Stimulated activated CD4-positive, alpha-beta T cell treated with anti-CD3 and anti-CD28 coated beads, Interleukin-4, amount 100 ng/mL, for 48 hours (primary cell): ENCODE measurements at places on chromosomes 4 and X.

DNA sequence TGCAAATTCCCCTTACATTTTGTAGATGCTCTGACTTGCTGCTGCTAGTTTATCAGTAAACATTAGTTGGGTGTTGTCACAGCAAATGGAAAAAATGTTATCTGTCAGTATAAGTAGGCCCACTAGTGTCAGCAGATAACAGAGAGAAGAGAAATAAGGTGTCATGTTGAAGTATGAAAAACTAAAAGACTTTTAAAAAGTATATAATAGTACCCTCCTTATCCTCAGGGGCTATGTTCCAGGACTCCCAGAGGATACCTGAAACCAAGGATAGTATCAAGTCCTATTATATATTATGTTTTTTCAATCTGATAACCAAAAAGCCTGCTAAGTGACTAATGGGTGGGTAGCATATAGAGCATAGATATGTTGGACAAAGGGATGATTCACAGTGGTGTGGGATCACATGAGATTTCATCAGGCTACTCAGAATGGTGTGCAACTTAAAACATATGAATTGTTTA lies 11.6 kb upstream of the BMP2K start:
- no peak for DNase-seq

DNA sequence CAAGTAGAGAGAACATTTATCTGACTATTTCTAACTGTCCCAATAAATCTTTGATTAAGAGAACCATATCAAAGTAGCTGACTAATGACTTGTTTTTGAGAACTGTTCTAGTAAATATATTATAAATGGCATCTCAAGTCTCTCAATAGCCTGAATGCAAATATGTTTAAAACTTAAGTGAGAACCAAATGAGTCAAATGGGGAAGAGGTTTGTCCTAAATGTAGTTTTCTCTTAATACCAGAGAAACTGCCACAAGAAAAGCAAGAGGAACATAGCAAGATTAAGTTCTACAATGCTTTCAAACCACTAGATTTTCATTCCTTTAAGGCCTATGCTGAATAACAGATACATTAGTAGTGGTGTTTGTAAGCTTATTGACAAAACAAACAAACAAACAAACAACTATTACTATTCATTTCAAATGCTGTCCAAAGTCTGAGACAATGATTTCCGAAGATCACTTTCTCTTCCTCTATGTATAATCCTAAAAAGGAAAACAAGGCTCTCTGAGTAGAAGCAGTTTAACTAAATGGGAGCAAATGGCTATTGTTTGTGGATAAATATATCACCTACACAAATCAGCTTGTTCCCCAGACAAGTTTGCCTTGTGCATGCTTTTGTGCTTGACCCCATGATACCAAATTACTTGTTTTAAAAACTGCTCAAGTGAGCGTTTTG lies 408.4 kb upstream of the EMCN start:
- DNase-seq: no peak

- no peak for DNase-seq
Measured at GRCh38 chr4:14404730-14405129, 597.6 kb upstream of the CPEB2 start.

DNA sequence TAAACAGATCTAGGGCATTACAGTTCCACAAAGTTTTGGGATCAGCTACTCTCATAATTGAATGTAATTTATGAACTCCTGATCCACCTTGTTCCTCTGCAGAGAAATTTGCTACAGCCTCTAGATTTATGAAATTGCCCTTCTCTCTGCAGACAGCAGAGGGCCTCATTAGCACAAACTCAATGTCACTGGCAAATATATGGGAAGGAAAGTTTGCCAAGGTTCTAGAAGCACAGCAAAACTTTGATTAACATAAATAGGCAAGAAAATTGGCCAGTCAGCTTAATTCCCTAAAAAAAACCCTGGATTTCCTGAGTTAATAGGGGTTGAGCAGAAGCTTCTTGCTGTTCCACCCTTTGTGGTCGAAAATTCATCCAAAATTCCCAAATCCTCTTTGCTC lies 31.5 kb downstream of the PRPS1 start:
- no peak for DNase-seq

DNA sequence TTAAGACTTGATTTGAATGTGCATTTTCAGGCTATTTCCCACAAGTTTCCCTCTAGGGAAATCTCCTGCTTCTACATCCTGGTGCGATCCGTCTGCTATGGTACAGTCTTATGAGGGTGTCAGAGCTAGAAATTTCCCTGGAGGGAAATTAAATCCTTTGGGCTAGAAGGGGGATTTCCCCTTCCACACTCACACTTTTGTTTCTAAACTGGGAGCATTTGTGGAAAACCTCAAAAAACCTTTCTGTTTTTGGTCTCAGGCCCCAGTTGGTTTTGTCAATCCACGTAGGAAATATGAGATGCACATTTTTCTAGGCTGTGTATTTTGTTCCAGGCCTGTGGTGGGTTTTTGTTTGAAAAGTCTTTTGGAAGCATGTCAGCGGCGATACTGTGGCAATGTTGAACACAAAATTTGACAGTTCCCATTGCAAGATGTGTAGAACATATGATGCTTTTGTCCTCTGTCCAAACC lies 17.8 kb downstream of the HMGB3 start:
- DNase-seq: no peak

GRCh38 chrX:13208281-13208935 lies 111.4 kb downstream of the ATXN3L start:
- no peak for DNase-seq

DNA sequence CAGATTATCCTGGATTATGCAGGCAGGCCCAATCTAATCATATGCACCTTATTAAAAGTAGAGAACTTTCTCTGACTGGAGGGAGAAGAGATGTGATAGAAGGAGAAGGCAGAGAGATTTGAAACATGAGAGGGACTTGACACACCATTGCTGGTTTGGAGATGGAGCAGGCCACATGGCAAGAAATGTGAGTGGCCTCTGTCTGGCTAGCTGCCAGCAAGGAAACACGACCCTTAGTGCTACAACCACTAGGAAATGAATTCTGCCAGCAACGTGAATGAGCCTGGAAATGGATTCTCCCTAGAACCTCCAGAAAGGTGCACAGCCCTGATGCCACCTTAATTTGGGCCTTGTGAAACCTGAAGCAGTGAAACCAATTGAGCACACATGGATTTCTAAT lies 79.5 kb upstream of the MBNL3 start:
- DNase-seq: no peak

DNA sequence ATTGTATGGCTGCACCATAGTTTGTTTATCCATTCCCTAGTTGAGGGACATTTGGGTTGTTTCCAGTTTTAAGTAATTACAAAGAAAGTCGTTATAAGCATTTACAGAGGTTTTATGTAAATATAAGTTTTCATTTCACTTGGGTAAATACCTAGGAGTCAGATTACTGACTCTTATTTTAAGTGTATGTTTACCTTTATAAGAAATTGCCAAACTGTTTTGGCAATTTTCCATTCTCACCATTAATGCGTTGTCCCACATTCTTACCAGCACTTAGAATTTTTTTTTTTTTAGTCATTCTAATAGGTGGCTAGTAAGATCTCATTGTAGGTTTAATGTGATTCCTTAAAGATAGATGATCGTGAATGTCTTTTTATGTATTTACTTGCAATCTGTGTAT lies 121.5 kb upstream of the NR3C2 start:
- DNase-seq: no peak

- DNase-seq: no peak
Measured at GRCh38 chrX:129750971-129751370, 12.2 kb downstream of the XPNPEP2 start.

DNA sequence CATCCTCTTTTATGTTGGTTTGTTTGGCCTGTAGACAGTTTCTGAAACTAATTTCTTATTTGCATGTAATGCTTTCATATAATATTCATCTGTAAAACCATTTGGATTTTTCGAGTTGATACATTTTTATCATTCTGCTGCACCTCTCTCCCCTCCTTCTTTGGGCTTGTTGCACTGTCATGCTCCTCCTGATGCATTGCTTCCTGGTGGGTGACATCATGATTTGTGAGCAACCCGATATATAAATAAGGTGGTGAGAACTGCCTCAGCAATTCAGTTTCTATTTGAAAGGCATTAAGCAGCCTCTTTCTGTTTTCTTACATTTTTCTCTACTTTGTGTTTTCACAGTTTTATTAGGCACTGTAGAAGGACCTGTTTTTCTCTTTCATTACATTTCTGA lies 515.7 kb downstream of the RPA4 start:
- no peak for DNase-seq

- DNase-seq: no peak
Measured at GRCh38 chr4:71338846-71339593, at the start of gene SLC4A4. SLC4A4 (plus strand) TSS chr4:71339020.
